ENCODE measurements at places on chromosomes 1 and 21.

- DNase-seq, result no peak
Measured at GRCh38 chr21:26835714-26836265, 9.4 kb downstream of the ADAMTS1 start.

GRCh38 chr21:15272591-15272990, 207.8 kb upstream of the NRIP1 start:
- no peak for DNase-seq

- no peak for DNase-seq
Measured at GRCh38 chr1:160154790-160155189, 3.4 kb downstream of the ATP1A4 start.

DNA sequence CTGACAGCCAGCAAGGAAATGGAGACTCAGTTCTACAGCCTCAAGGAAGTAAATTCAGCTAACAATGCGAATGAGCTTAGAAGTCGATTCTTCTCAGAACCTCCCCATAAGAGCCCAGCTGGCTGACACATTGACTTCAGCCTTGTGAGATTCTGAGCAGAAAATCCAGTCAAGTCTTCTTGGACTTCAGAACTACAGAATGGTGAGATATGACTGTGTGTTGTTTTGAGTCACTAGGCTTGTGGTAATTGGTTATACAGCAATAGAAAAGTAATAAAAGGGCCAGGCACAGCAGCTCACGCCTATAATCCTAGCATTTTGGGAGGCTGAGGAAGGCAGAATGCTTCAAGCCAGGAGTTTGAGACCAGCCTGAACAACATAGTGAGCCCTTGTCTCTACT, 161.8 kb upstream of the IVNS1ABP start:
- DNase-seq, result no peak

GRCh38 chr1:210764536-210764935, 369.4 kb downstream of the KCNH1 start:
- no peak for DNase-seq

DNA sequence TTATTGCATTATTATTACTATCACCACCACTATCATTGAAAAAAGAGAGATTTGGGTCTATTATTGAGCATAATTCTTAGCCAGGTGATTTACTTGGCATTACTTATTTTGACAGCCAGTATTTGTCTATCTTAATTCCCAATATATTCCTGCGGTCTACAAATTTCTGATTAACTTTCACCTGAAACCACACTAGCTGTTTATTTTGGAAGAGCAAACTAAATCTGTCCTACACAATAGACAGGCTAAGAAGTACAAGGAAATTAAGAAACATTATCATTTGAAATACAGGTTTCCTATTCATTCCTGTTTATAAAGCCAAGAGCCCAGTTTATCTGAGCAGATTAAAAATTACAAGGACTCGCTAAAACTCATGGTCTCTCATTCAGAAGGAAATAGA, 6.9 kb upstream of the LYST start:
- DNase-seq, result no peak

DNA sequence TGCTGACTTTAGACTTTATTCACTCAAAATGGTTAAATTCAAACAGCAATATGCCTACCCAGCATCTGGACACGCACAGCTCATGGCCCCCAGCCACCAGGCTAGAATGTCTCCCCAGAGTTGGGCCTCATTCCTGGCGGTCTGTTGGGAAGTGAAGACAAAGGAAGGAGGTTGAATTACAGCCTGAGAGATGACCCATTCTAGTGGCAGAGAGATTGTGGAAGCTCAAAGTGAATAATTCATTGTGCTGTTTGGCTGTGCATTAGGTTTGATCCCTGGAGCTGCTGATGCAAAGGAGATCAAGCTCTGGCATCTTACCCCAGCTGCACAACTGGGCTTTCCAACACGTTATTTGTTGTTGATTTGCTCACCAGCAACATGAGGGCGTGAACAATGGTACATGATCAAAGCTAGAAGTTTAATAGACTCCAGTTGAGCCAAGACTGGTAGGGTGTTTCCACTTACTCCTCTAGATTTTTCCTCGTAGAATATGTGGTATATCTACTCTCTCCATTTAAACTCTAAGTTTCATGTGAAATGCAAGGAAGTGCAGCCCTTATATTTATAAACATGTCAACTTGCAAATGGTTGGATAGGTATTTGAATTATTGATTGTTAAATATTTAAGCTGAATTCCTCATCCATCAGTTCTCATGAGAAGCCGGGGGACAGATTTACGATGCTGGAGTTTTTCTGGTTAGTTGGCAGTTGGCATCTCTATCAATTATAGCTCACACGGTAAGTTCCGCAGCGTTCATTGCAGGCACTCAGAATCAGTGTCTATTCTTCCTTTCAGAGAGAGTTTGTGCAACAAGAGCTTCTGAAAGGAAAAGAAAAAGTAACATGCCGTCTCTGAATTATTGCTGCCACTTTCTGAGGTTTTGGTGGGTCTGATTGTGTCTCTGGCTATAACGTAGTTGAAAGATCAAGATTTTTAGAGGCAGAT, 222.7 kb downstream of the TM2D1 start:
- DNase-seq, result no peak

GRCh38 chr1:59171788-59172187, 125.1 kb upstream of the FGGY start:
- DNase-seq, result no peak

- no peak for DNase-seq
Measured at GRCh38 chr1:180372728-180373127, 129.6 kb downstream of the ACBD6 start.

GRCh38 chr1:116494745-116495144, 76.1 kb downstream of the CD58 start:
- DNase-seq, result no peak

GRCh38 chr1:44790968-44791801, 3.2 kb upstream of the BEST4 start:
- no peak for DNase-seq

DNA sequence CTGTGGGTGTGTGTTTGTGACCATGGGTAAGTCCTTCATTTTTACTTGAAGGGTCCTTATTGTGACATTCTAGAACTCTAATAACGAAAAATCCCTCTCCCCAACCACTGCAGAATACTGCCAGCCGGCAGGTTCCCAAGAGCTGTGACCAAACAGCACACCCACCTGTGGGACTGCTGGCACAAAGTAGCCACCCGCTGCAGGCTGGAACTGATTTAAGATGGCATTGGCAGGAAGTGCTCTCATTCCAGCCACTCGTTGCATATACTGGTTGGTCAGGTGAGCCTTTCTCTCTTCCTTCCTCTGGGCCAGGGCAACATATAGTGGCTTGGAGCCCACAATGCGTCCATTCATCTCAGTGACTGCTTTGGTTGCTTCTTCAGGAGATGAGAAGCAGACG, 11.6 kb downstream of the PABPC4 start:
- DNase-seq, result no peak

DNA sequence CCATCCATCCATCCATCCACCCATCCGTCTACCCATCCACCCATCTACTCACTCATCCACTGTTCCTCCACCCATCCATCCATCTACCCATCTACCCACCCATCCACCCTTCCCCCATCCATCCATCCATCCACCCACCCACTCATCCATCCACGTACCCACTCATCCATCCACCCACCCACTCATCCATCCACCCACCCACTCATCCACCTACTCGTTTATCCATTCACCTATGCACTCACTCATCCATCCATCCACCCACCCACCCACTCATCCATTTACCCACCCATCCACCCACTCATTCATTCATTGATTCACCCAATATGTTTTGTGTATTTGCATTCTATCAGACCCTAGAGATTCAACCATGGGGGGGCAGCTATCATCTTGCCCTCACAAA, 27.2 kb downstream of the TNFRSF8 start:
- no peak for DNase-seq

- DNase-seq, result no peak
Measured at GRCh38 chr1:241918879-241919278, 38.7 kb upstream of the BECN2 start.

- no peak for DNase-seq
Measured at GRCh38 chr1:158121604-158122254, 59.0 kb upstream of the CD1D start.

DNA sequence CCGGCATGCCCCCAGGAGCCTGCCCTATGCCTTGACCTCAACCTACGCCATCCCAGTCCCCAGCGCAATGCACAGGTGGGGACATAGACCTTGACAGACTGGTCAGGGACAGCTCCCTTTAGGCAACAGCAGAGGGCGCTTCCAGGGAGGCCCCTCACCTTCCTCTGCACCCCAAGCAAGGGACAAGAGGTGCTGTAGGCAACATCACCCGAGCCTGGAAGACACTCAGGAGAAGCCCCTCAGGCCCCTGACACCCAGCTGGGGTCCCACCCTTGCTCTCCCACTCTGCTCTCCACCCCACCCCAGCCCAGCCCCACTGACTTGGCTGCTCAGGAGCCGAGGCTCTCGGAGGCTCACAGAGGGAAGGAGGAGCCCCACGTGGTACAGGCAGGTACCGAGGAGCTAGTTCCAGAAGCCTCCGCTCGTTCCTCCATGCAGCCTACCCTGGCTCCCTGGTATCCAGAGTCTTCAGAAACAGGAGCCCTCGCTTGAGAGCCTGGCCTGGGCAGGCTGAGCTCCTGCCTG, 2.4 kb upstream of the WNT3A start:
- no peak for DNase-seq

- DNase-seq, result no peak
Measured at GRCh38 chr1:101769520-101769919, 227.2 kb downstream of the OLFM3 start.

DNA sequence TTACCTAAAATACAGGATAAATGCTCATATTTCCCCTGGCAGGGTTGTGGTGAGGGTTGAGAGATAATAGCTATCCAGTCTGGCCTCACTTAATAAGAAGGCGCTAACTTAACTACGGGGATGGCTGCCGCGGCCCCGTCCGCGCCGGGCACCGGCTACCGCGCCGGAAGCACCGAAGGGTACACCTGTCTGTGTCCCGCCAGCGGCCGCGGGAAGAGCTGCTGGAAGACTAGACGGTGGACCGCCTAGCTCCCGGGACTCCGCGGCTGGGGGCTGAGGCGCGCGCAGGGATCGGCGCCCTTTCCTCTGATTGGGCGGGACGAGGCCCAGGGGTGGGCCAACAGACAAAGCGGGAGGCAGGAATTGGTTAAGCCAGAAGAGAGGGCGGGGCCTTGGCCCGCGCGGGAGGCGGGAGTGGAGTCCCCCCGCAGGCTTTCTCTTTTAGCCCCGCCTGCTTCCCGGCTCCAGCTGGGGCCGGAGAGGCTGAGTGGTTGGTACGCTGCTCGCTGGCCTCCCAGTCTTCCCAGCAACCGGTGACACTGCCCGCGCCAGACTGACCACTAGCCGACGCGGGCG, at the start of gene ZNF672:
ZNF672 (plus strand) TSS at position 444 of the 576 bp plus-strand sequence. CDS start 9,051 bp downstream, outside the sequence.
- peak; percentile 89 for DNase-seq

DNA sequence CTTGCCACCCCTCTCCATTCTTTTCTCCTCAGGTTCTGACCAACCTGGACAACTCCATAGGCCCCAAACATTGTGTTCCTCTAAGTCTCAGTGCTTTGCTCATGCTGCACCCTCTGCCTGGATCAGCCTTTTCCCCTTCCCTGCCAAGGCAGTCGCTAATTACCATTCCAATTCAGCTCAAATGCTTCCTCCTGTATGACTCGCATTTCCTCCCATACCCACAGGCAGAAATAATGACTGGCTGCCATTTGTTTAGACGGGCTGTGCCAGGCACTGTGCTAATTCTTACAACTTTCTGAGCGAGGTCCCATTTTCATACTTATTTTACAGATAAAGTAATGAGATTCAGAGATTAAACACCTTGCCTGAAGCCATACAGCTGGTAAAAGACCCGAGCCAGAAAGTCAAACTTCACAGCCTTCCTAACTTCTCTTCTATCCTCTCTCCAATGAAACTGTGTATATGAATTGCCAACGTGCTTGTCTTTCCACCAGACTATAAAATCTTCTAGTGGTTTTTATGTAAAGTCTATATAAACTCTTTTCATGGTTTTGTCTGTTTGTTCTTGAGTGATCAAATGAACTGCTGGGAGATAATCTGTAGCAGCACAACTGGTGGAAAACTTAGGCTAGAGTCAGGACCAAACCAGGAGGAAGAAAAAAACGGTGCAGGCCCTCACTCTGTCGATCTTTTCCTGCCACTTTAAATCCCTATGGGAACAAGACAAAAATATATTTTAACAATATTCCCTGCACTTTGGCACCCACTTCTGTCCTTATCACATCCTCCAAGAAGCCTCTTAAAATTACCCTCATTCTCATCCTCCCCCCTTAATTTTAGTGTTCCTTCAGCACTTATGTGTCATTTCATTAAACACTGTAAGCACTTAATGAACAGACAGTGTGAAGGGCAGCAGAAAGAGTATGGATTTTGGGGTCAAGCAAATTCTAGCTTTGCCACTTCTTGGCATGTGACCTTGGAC, 33.7 kb downstream of the RAB3B start:
- DNase-seq, result no peak

DNA sequence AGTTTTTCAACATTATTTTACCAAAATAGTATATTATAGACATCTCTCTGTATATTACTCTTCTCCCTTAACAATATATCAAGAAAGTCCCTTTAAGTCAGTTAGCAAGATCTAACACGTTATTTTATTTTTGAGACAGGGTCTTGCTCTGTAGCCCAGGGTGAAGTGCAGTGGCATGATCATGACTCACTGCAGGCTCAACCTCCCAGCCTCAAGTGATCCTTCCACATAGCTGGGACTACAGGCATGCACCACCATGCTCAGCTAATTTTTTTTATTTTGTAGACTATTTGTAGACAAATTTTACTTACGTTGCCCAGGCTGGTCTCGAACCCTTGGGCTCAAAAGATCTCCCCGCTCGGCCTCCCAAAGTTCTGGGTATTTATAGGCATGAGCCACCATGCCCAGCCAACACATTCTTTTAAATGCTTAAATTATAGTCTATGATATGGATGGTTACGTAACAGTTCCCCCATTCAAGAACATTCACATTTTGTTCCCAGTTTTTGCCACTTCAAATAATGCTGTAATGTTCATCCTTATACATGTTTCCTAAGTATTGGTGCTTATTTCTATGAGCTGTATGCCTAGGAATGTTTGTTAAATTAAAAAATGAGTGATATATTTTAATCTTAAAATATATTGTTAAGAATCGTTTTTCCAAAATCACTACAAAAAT, 70.4 kb downstream of the TUT4 start:
- DNase-seq, result no peak

DNA sequence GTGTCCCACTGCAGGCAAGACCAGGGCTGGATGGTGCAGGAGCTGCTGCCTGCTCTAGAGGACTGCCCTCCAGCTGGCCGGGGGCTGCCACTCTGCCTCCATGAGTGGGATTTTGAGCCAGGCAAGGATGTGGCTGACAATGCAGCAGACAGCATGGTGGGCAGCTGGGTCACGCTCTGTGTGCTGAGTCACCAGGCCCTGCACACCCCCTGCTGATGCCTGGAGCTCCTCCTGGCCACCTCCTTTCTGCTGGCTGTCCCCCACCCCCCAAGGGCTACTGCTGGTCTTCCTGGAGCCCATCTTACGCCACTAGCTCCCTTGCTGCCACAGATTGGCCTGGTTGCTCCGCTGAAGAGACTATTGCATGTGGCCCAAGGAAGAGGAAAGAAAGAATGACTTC, 3.9 kb upstream of the ZSCAN20 start:
- no peak for DNase-seq

GRCh38 chr1:66402194-66402593, 131.8 kb upstream of the SGIP1 start:
- no peak for DNase-seq
